G401 (cell line): ENCODE measurements at places on chromosomes 1 and 21. TPM values are rescaled to one million over a fixed set of nuclear protein-coding genes. Genes with fewer than 3 reads are reported as not detected.

DNA sequence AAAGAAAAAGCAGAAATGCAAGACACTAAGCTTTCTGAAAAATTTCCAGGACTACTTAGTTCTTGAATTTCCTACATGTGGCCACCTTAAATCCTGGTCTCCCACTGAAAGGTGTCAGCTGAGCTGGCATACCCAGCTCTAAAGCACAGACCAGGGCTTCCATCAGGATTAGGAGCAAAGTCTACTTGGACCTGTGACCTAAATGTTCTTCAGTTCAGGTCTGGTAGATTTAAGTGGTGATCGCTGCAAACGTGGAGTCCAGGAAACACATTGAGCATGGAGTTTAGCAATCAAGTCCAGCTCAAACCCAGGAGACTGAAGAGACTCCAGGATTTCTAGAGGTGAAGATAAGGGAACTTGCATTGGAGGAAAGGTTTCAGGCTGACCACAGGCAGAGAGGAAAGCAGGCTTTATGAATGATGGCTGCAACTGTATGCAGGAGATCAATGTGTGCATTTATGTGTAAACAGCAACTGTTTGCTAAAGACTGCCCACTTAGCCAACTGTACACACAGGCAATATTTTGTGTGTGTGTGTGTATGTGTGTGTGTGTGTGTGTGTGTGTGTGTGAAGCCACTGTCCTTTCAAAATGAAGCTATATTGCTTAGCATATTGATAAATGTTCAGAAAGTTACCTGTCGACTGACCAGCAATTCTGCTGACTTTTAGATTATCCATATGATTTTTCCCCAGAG lies 75.2 kb downstream of the LMX1A start:
- DNase-seq, result no peak

DNA sequence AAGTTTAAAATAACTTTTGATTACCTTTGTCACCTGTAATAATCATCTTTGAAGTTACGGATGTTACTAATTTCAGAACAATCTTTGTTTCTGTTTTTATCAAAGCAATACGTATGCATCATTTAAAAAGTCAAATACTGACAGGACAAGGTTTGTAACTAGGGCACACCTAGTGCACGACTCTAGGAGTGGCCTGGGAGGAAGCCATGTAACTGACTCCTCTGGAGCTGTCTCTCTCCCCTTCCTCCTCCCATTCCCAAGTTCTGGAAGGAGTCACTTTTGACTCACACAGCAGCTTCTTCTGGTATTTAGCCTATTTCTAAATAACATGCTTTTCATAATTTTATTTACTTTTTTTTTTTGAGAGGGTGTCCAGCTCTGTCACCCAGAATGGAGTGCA lies 11.8 kb upstream of the RAP1GAP start:
- DNase-seq, result no peak

GRCh38 chr1:34696230-34696629 lies 58.6 kb upstream of the GJB5 start:
- DNase-seq, result no peak

GRCh38 chr1:99919220-99919619 lies 50.6 kb upstream of the SLC35A3 start:
- DNase-seq, result no peak

DNA sequence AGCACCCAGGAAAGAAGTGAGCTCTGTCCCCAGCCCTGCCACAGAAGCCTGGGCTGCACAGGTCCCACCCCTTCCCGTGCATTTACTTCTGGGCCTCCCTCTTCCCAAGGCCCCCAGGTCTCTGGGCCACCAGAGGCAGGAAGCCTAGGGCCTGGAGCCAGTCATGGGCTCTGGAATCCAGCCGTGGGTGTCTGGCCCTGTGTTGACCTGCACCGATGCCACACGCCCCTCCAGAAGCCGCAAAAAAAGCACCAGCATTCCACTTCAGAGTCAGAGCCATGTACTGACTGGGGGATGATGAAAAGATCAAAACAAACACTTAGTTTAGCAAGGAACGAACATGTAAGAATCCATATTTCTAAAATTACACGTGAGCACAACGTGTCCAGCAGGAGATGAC lies 141.7 kb downstream of the NPHP4 start:
- DNase-seq, result no peak

DNA sequence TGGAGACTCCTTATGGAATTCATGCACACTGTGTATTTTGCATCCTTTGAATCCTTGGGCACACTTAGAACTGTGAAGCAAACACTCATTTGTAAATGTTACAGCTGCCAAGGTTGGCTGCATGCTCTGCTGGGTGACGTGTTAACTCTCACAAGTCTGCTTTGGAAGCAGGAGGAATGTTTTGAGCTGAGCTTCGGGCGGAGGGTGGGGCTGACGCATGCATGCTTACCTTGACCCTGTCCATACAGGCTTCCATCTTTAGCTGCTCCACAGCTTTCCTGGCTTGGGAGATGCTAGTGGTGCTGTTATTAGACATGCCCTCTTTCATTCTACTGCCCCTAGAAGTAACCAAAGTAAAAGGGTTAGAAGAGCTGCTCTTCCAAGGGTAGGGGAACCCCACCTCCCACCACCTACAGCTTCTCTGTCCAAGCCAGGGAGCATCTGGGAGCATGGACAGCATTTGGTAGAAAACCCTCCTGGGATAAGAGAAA lies 66.0 kb downstream of the GNG4 start:
- no peak for DNase-seq

LCE1F gene
- total RNA-seq, result not detected in 2 replicates

- no peak for DNase-seq
These were observed 22.7 kb upstream of the PDXK start for GRCh38 chr21:43696214-43696613.
